ENCODE measurements at places on chromosomes 11 and 22.

DNA sequence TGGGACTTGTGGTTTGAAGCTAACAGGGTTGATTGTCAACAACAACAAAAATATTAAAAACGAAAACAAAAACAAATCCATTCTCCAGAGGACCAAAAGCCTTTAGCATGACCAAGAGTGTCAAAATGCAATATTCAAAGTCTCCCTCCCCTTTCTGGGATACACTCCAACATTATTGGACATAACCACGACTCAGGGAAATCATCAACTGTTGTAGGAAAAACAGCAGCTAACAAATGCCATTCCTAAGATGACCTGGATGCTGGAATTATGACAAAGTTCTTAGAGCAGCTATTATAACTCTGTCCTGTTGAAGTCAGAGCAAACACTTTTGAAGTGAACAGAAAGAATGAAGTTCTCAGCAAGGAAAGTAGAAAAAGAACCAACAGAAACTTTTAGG lies 143.0 kb downstream of the TMEM135 start:
- DNase-seq, result no peak

- no peak for DNase-seq
These were observed 32.0 kb downstream of the BCR start for GRCh38 chr22:23212061-23213021.

- DNase-seq, result no peak
These were observed 4.4 kb downstream of the NDUFV1 start for GRCh38 chr11:67611165-67611564.

GRCh38 chr11:131468565-131468964 lies 98.2 kb downstream of the NTM start:
- no peak for DNase-seq

DNA sequence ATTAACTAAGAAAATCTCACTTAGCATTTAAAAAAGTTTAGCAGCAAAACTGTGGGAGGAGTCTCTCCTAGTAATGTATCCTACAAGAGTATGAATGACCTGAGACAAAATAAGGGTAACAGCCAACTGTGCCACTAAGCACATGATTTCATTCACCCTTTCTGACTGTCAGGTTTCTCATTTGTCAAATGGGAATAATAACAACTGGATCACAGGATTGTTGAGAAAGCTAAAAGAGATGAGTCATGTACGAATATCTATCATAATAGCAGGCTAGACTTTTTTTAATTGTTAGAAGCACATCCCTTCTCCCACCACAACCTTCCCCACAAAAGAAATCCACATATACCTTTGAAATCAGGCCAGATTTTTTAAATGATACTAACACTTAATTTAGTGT lies 39.5 kb downstream of the MTMR2 start:
- DNase-seq, result no peak
